ENCODE measurements at places on chromosomes 13 and 19. TPM values are rescaled to one million over a fixed set of nuclear protein-coding genes. Genes with fewer than 3 reads are reported as not detected.

The SIGLEC8 gene
- total RNA-seq = 0.13 TPM

The ZNF177 gene
- total RNA-seq = 0.25 TPM

The LHB gene
- total RNA-seq = not detected

The ZNF792 gene
- total RNA-seq = 1.5 TPM

The ZNF723 gene
- not detected for total RNA-seq

The LGALS14 gene
- total RNA-seq = not detected

The CRX gene
- total RNA-seq = not detected

The BEST2 gene
- total RNA-seq = not detected

The COX6B2 gene
- not detected for total RNA-seq

The INTS6 gene
- total RNA-seq = 19.2 TPM

The PLIN4 gene
- total RNA-seq = 309 TPM

The TMEM255B gene
- 2.0 TPM for total RNA-seq

The RDH8 gene
- not detected for total RNA-seq

The CD37 gene
- 4.7 TPM for total RNA-seq

The SIGLEC10 gene
- 0.64 TPM for total RNA-seq

The KIRREL2 gene
- total RNA-seq = not detected

- DNase-seq = no peak
Measured at GRCh38 chr13:54004026-54004699, 975.5 kb downstream of the OLFM4 start.

- no peak for DNase-seq
Measured at GRCh38 chr13:20142023-20142926, 18.6 kb downstream of the GJA3 start.

- peak; percentile 62 for DNase-seq
Measured at GRCh38 chr19:35986664-35987570, 8.1 kb upstream of the SDHAF1 start.

DNA sequence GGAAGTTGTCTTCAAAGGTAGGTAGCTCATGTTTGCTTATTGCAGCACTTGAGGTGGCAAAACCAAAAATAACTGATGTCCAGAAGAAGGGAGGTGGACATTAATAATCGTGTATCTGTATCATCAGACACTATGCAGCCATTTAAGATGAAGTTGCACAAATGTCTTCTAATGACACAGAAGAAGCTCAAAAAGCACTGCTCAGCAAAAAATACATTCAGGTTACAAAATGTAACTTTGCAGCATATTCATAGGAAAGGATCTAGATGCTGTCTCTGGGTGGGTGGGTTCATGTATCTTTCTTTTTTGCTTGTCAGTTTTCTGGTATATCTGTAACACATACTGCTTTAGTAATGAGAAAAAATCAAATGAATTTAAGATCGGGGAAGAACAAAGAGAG is 247.8 kb downstream of the DNAJC15 start:
- no peak for DNase-seq

DNA sequence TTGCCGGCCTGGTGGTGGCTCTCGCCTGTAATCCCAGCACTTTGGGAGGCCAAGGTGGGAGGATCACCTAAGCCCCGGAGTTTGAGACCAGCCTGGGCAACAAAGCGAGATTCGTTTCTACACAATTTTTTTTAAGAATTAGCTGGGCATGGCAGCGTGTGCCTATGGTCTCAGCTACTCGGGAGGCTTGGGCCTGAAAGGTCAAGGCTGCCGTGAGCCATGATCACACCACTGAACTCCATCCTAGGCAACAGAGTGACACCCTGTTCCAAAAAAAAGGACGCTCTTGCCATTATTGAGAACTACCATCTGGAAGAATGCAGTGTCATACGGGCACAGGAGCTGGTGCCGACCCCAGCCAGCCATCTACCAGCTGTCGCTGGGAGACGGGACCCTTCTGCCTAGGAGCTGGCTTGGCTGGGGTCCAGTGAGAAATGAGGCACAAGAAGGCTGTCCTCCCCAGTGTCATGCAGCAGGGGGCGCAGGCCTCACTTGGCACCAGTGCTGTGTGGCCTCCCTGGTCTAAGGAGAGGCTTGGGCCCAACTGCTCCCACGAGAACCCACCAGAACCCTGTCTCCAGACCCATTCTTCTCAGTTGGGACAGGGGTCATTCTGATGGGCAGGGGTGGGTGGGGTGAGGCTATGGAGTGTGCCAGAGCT is 12.2 kb upstream of the RELB start:
- DNase-seq = peak; percentile 72

- no peak for DNase-seq
Measured at GRCh38 chr19:8504919-8505318, 2.5 kb upstream of the PRAM1 start.

- no peak for DNase-seq
Measured at GRCh38 chr13:84455143-84455905, 573.0 kb upstream of the SLITRK1 start.

DNA sequence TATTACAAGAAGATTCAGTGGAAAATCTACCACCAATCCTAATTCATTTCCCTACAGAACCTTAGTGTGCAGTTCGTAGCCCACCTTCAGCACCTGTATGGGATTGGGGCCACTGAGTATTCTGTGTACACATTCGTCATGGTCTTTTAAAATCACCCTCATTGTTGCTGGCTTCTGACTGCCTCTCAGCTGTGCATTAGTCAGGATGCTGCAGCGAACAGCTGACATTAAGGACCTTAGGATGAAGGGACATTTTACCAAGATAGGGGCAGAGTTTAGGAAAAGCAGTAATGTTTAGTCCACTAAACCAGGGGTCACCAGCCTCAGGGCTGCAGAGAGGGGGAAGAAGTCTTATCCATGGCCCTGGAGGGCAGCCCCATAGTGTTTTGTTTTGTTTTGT is 176.5 kb downstream of the COL4A1 start:
- no peak for DNase-seq

- no peak for DNase-seq
Measured at GRCh38 chr19:44003461-44004009, 778 bp downstream of the ZNF230 start.

- no peak for DNase-seq
Measured at GRCh38 chr13:109545931-109546330, 240.5 kb downstream of the IRS2 start.

DNA sequence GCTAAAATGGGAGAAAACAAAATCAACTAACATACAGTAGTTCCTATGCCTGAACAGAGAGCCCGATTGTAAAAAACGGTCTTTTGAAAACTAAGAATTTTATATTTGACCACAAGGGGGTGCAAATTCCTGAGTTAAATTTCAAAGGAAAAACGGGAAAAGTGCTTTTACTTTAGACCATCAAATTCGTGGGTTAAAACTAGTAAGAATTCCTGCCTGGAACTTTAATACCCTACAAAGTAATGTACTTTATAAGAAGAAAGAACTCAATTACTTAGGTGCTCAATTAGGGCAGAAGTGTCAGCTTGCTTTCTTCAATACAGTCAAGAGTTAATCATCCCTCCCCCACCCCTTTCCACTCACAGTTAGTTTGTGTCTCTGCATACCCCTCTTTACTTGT is 69.8 kb downstream of the KCNRG start:
- DNase-seq = no peak

DNA sequence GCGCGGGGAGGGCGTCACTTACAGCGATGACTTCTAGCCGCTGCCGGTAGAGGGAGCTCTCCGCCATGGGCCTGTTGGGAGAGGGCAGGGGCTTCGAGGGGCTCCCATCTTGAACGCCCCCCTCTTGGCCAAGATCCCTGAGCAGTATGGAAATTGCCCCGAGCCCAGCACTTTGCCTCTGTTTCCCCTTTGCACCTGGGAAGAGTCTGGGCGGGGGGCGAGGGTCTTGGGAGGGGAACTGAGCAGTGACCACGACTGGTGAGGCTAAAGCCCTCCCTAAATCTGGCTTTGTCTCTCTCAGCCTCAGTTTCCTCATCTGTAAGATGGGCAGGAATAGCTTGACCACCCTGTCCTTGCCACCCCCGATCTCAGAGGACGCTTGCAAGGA is 2.8 kb downstream of the PALM3 start:
- DNase-seq = no peak

DNA sequence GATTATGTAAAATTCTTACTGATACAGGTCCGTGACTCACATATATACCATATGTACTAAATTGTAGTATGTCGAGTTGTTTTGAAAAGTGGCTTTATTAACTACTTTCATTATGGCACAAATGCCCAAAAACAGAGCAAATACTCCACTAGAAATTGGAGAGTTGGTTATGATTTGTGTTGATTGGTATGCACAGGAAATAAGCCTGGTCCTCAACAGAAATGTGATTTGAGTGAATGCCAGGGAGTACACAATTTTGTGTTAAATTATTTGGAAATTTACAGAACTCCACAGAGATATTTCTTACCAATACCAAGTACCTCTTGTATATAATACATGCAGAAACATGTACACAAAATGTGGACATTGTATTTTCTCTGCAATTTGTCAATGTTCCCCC is 676.7 kb downstream of the PCDH9 start:
- DNase-seq = no peak

- no peak for DNase-seq
Measured at GRCh38 chr13:34721631-34722595, 220.2 kb upstream of the NBEA start.

- no peak for DNase-seq
Measured at GRCh38 chr19:9144920-9145319, 4.7 kb downstream of the ZNF317 start.

- DNase-seq = no peak
Measured at GRCh38 chr19:43688059-43688701, 18.2 kb upstream of the PLAUR start.

DNA sequence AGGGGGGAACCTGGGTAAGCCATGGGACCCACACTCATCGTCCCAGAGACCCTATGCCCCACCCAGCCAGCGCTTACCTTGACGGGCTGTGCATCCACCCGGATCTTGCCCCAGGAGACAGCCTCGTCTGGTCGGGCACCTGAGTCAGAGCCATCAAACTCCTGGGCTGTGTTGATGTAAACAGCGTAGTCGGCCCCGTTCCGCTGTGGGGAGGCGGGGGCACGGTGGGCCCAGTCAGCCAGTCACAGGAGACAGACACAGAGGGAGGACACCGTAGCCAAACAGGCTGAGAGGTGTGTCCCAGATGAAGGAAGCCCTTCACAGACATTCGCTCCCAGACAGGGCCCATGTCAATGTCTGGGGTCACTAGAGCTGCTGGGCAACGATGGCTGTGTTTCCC is 5.7 kb downstream of the DHPS start:
- no peak for DNase-seq

GRCh38 chr13:23411220-23411619 is 22.3 kb downstream of the SACS start:
- DNase-seq = no peak

GRCh38 chr13:73390100-73390499 is 331.3 kb downstream of the KLF5 start:
- no peak for DNase-seq

GRCh38 chr13:100881291-100881864 is 206.8 kb upstream of the TMTC4 start:
- DNase-seq = no peak

- no peak for DNase-seq
Measured at GRCh38 chr19:58483776-58484175, 7.6 kb downstream of the ZNF446 start.

DNA sequence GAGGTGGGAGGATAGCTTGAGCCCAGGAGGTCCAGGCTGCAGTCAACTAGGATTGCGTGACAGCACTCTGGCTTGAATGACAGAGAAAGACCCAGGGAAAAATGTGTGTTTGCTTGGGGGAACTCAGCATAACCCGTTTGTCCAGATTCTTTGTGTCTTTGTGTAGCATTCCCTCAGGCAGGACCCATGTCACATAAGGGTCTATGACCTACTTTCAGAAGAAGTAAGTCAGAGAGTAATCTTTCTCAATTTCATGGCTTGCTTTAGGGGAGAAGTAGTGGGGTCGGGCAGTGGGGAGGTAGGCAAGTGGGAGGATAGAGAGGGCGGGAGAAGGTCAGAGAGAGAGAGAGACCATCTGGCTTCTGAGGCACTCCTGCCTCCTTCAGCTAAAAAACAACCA is 11.9 kb upstream of the PSPC1 start:
- DNase-seq = no peak

GRCh38 chr13:21014502-21015170 is 46.8 kb downstream of the LATS2 start:
- DNase-seq = peak; percentile 68

DNA sequence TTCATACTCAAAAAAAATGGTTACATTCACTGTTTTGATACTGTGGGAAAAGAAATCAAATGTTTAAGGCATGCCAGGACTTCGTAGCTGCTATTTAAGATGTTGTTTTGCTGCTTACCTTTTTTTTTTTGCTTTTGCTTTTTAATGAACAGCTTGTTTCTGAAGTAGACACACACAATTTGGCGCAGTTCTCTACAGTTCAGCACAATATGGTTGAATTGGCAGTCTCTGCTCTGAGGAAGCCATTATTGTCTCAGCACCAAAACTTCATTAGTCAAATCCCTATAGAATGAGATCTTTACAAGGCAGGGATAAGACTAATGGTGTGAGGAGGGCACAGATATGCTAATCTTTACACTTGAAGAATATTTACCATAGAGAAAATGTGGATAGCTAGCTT is 197.6 kb downstream of the SLITRK5 start:
- DNase-seq = no peak

DNA sequence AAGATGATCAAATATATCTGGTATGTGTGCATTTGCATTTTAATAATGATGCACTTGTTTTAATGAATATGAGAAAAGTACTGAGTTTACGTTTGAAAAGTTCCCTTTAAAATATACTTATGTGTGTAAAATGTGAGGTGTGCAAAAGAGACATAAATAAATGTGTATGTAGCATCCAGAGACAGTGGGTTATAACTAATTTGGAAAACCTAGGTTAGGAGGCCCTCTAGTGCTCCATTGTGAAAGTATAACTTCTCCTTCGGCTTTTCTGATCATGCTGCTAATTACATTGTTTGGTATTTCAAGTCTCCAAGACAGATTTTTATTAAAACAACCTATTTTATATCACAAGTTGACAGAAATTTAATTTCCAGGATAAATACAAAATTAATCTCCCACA is 30.1 kb downstream of the SCEL start:
- no peak for DNase-seq

GRCh38 chr13:114089751-114090400 is 42.5 kb downstream of the RASA3 start:
- DNase-seq = no peak

- peak; percentile 88 for DNase-seq
Measured at GRCh38 chr19:12052497-12053169, at the start of gene ZNF878. Gene ZNF878 (minus strand): TSS chr19:12052961. CDS start chr19:12052801, 160 bp downstream.

DNA sequence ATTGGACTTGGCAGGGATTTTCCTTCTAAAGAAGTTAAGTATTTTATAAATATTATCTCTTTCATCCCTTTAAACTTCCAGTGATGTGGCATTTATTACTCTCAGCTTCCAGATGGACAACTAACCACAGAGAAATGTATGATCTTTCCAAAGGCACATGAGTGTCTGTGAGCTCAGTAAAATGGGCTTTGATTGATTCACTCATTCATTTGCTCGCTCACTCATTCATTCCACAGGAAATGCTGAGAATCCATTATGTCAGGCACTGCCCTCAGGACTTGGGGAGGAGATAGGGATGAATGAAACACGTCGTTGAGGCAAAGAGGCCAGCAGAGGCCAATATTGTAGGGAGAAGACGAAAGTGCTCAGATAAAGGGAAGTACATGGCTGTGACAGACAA is 359.3 kb downstream of the EFNB2 start:
- no peak for DNase-seq

GRCh38 chr19:41144403-41144802 is 30.2 kb downstream of the CYP2F1 start:
- DNase-seq = peak; percentile 61

GRCh38 chr13:48232420-48233045 is 473 bp upstream of the ITM2B start:
- DNase-seq = no peak

GRCh38 chr19:39516270-39516669 is 1.3 kb downstream of the SELENOV start:
- DNase-seq = no peak

Measured in psoas muscle (tissue), 8 donors.